ENCODE measurements at places on chromosomes 6 and 20.

- no peak for DNase-seq
Measured at GRCh38 chr6:4777394-4777935, 1.3 kb downstream of the CDYL start.

GRCh38 chr20:36266189-36266588 is 29.9 kb downstream of the AAR2 start:
- DNase-seq: no peak

GRCh38 chr6:53730767-53731166 is 64.0 kb upstream of the LRRC1 start:
- no peak for DNase-seq

DNA sequence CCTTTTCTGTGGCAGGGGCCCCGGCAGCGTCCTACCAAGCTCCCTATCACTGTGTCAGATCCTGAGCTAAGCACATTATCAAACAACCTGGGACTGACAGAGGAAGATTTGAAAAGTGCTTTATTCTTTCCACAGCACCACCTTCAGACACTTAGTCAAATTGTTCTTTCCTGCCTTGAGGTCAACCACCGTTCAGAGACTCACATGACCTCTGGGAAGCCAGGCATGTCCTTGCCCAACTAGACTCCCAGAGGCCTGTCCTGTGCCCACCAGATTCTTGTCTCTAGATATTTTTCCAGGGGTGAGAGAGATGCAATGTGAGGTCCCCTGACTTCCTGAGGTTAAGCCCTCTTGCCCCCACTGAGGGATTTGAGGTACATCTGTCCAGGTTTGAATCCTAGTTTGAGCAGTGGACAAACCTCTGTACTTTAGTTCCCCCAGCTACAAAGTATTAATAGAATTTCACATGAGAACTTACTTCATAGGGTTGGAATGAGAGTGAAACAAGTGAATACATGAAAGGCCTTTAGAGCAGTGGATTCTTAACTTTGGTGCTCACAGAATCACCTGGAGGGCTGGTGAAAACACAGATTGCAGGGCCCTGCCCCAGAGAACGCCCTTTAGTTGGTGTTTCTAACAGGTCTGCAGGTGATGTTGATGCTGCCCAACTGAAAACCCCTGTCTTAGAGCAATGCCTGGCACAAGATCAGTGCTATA is 179.8 kb downstream of the CLIC5 start:
- no peak for DNase-seq

- DNase-seq: no peak
Measured at GRCh38 chr6:14871221-14871620, 374.6 kb upstream of the JARID2 start.

GRCh38 chr6:74741646-74742045 is 464.2 kb downstream of the COL12A1 start:
- no peak for DNase-seq

DNA sequence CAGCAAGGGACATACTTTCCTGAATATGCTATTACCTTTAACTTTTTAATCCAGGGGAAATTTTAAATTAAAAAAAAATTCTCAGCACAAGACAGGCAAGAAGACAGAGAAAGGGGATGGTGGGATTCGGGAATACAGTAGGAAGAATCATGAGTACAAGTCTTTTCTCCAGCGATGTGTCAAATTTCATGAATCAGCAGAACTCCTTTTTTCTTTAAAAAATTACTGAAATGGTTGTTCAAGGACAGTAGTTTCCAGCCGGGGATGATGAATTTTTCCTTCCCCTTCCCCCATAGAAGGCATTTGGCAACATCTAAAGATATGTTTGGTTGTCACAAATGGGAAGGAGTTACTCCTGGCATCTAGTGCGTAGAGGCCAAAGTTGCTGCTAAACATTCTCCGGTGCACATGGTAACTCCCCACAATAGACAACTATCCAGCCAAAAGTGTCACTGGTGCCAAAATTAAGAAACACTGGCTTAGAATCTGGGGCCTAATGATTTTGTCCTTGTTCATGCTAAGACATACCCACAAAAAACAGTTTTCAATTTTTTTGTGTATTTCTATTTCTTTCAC is 450.2 kb downstream of the CBLN4 start:
- DNase-seq: no peak

DNA sequence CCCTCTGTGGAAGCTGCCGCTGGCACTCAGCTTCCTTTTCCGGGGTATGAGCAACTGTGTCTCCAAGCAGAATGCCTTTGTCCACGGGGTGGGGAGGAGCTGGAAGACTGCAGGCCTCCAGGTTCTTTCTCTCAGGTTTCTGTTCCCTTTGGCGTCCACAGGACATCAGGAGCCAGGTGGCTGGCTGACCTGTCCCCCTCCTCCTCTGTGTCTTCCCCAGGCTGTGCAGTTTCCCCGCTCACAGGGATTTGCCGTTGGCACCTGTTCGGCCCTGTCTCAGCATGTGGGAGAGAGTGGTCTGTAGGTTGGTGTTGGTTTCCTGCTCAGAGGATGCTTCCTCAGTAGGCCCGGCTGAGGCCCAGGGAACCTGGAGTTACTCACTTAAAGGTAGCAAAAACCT is 43.5 kb downstream of the CDS2 start:
- no peak for DNase-seq

GRCh38 chr20:53922901-53923314 is 147.5 kb downstream of the BCAS1 start:
- DNase-seq: no peak

DNA sequence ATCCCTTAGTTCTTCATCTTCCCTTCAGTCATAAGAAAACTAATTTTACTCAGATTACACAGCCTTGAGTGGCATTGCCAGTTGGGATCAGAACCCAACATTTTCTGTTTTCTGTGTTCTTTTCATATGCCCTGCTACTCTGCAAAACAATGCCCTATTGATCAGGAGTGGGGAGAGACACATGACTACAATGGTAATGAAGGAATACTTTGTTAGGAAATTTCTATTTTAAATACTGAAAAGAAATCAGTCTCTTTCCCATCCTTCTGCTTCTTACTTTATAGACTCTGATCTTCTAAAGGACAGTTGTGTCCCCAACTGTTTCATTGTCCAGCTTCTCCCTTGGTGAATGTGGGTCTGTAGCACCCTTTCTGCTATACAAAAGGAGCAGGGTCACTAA is 5.5 kb upstream of the PKIB start:
- DNase-seq: peak; percentile 2

DNA sequence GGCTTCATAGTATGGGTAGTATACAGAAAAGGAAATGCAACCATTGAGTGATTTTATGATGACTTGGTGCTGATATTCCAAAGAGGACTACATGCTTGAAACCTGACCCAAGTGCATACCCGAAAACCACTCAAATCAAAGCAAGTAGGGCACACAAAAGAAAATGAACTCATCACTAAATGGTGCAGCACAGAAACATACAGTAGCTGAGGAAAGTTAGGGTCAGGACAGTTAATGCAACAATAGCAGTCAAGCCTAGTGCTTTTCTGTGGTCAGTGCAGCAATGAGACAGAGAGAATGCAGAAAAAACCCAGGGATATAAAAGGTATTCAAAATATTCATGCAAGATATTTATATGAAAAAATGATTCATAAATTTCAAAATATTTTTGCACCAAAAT is 711.1 kb downstream of the EPHA7 start:
- no peak for DNase-seq

- DNase-seq: no peak
Measured at GRCh38 chr6:109260126-109260525, 122.1 kb downstream of the CD164 start.

GRCh38 chr6:14134211-14134910 is 16.8 kb downstream of the CD83 start:
- no peak for DNase-seq

- no peak for DNase-seq
Measured at GRCh38 chr6:122653094-122653493, 42.9 kb downstream of the PKIB start.

DNA sequence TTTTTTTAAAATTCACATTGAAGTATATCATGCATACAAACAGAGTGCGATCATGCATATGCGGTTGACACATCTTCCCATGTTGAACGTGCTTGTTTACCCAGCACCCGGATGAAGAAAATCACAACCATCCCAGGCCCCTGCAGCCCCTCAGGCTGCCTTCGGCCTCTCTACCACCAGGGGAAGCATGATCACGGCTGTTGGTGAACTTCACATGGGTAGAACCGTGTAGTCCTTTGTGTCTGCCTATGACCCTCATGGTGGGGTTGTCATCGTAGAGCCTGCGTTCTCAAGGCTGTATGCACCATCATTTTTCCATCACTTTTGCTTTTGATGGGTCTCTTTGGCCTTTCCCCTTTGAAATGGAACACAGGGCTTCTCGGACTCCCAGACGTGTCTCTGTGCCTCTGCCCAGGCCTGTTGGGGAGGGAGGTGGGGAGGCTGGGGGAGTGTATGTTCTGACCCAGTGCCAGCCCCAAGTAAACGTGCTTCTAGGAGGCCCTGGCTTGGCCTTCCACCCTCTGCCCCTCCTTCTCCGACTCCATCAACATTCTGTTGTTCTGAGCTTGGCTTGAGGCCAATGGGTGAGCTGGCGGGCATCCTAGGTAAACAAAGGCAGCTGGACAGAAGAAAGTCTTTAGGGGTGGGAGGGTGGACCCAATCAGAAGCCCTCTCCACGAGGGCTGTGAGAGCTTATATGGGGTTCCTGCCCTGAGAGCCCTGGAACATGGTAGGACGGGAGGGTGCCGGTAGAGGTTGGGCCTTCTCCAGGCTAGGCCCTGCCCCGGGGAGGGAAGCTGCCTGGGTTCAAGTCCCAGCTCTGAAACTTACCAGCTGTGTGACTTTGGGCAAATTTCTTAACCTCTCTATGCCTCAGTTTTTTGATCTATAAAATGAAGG is 39.7 kb downstream of the TGM2 start:
- DNase-seq: no peak

DNA sequence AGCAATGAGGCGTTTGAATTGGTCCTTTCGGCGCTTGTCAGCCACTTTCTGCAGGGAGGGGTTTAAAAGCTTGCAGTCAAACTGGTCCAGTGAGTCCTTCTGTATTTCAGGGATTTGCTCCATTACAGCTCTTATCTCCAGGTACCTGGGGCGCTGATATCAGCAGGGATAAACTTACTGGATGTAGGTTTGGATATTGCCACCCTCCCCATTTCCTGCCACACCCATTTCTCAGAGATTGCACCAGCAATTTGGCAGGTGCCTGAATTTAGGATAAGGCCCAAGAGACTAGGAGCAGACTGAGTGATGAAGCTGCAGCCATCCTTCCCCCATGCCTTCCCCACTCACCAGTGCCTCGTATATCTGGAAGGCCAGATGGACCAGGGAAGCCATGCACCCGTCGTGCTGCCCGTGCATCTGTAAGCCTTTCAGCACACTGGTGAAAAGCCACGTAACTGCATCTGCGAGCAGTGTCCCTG is 7.6 kb downstream of the POLR1C start:
- no peak for DNase-seq

DNA sequence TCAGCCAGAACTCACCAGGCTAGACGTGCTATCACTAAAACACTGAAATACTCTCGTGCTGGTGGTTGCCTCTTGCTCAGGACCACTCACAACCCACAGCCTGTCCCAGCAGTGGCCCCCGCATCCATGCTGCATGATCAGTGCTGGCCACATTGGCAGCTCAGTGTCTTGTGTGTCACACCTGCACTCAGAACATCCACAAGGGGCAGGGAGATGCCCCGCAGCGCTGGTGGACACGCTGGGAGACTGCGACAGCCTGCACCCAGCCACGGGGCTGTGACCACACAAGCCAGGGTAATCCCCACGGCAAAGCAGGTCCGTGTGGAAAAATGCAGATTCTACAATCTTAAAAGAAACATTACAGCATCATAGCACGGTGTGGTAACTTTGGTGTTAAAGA is 23.9 kb upstream of the APMAP start:
- no peak for DNase-seq

DNA sequence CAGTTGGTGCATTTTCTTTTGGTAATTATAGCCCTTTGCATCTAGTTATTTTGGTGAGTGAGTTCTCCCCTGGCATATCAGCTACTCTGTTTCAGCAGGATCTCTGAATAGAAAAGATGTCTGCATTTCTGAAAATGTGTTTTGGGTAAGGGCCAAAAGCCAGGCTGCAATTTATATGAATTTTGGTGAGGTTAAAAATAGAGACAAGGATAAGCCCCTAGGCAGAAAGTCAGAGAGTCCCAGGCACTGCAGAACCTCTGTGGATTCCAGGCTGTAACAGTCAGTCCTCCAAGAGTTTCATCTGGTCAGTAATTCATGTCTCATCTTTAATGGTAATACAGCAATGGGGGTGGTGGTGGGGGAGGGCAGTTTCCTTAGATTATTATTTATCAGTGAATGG is 53.0 kb downstream of the HDGFL1 start:
- no peak for DNase-seq

DNA sequence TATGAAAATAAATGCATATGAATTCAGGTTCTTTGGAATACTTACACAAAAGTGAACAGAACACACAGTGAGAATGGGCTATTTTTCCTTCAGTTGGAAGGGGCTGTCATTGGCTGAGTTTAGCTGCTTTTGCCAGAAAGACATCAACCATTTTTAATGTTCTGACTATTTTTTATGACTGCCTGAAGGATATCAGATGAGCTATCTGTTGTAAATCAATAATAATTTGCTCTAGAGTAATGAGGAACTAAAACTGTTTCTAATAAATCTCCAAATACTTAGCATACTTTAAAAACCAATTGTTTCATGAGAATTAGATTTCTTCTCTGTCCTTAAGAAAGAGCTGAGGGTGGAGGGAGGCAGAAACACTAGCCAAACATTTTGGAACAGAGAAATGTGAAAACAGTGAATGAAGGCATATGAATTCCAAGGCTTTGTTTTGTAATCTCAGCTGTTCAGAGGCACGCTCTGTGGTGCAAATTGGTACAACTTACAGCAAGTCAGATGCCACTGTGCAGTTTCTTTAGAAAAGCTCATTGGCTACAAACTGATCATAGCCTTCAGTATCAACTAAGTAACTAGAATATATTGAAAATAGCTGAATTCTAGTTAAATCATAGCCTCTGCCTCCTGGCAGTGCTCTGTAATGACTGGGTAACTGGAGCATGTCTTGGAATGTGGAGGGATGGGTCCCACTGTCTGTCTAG is 228.9 kb upstream of the JAG1 start:
- no peak for DNase-seq

DNA sequence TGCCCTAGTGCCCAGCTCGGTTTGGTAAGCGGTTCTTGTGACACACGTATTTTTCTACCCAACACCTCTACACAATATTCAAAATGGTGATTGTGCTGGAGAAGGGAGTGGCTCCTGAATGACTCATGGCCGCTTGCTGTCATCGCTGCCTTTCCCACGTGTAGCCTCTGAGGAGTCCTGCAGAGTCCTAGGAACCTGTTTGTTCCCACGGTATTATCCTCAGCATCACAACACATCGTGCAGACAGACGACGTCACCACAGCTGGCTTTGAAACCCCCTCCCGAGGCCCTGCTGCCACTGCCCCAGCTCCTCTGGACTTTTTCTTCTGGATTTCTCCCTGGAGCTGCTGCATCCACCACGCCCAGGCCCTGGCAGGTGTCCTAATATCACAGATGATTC is 353.5 kb downstream of the SMOC2 start:
- no peak for DNase-seq

Data from hypothalamus (tissue), 51 donors.